ENCODE measurements at places on chromosomes 1 and 21.

DNA sequence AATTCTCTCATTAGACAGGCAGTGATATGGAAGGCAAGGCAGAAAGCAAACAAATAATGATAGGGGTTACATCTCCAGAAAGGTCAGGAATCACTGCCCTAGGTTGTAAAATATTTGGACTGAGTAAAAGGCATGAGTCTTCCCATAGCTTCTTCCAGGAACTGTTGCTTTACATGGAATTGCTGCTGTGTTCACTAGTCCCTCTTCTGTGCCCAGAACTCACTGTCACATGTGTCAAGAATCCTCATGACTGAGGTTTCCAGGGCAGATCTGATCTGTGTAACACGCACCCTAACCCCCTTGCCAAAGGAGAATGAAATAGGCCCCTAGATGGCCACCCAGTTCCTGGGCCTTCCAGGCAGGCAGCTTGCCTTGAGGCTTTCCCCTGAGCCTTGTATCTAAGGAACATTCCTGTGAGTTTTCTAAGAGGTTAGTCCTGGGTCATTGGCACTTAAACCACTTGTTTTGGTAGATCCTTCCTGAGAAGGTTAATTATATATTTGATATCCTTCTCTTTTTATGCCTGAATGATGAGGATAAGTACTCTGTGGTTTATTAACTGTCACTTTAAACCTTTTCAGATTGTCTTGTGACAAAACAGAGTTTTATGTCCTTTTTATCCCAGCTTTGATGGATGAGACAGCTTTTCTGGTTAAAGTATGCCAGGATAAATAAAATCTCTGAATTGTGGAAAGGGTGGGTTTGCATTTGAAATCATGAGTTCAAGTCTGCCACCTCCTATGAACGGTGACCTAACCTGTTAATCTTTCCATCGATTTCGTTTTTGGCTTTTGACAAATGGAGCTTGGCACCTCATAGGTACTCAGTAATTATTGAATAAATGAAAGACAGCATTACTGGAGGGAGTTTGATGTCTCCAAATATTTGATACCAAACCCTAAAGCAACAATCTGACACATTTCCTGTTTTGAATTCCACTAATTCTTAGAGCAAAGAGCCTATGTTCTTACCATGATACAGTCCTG is 163.3 kb downstream of the DHRS3 start:
- DNase-seq, result no peak

GRCh38 chr21:9753943-9754342 is 767.4 kb upstream of the TPTE start:
- no peak for DNase-seq

DNA sequence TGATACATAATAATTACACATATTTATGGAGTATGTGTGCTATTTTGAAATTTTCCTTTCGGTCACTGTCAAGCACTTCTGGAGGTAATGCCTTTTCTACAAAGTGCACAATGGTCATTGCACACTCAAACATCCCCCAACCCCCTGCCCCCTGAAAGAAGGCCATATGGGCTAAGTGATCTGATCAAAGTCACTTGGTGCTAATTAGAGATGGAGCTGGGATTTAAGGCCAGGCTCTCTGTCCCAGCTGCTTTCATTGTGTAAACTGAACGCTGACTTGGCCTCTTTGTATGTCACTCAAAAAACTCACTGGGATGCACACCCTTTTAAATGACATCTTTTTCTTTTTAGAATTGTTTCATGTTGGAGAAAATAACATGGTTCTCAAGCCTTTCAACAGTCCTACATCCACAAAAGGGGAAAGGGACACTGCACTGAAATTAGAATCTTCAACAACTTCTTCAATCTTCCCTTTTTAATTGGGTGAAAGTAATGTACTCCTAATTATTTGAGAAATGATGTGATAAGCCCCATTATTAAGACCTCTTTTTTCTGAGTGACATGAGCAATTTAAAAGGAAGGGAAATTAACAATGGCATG is 149.2 kb downstream of the ST6GALNAC5 start:
- no peak for DNase-seq

GRCh38 chr21:30718239-30718909 is at the start of gene KRTAP21-3:
Gene KRTAP21-3 (minus strand): TSS chr21:30718777. CDS start chr21:30718759, 18 bp downstream.
- no peak for DNase-seq

DNA sequence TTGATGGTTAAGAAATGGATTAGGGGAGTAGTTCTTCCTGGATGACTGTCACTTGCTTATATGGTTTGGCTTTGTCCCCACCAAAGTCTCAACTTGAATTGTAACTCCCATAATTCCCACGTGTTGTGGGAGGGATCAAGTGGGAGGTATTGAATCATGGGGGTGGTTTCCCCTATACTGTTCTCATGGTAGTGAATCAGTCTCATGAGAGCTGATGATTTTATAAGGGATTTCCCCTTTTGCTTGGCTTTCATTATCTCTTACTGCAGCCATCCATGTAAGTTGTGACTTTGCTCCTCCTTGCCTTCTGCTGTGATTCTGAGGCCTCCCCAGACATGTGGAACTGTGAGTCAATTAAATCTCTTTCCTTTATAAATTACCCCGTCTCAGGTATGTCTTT is 1621.1 kb downstream of the MRPL39 start:
- DNase-seq, result no peak

DNA sequence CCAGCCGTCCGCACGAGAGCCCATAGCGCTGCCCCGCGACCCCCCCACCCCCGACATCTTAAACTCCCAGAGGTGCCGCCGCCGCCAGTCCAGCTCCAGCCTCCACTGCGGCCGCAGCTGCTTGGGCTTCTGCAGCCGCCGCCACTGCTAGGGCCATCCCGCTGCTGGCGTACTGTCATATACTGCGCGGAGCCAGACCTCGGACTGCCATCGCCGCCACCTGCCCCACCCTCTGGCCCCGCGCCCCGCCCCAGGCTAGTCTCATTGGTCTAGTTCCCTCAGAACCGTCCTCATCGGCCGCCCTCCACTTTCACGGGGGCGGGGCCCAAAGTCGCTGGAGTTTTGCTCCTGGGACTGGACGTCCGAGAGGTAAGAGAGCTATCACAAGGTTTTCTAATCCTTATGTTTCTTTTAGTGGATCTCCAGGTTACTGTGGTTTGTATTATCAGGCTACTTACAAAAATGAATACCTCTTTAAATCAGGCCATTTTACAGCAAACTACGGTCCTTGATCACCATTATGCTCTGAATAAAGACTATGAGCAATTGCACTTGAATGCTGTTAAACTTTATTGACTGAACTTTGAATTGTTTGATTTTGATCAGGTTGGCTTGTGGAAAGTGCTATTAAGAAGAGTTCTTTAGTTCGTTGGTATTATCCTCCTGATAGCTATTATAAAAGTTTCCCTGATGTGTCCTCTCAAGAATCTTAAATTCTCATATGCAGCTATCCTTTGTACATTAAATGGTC is 2.8 kb upstream of the CD1D start:
- peak; percentile 82 for DNase-seq

DNA sequence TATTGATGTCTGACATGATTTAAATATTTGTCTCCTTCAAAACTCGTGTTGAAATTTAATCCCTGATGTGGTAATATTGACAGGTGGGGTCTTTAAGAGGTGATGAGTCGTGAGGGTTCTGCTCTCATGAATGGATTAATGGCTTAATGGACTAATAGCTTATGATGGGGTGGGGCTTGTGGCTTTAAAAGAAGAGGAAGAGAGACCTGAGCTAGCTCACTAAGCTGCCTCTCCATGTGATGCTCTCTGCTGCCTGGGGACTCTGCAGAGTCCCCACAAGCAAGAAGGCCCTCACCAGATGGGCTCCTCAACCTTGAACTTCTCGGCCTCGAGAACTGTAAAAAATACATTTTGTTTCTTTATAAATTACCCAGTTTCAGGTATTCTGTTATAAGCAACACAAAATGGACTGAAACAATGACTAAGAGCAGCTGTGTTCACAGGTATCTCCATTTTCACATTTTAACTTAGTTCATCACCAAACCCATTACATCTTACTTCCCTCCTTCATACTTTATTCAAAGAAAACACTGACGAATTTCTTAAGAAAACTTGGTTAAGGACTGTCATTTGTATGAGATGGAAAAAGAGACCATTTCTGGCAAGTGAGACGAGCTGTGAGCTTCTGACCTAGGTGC is 12.1 kb upstream of the AIM2 start:
- no peak for DNase-seq

- no peak for DNase-seq
Measured at GRCh38 chr1:240000634-240001033, 91.0 kb upstream of the FMN2 start.

- DNase-seq, result no peak
Measured at GRCh38 chr1:21304488-21304887, 14.2 kb upstream of the ECE1 start.

DNA sequence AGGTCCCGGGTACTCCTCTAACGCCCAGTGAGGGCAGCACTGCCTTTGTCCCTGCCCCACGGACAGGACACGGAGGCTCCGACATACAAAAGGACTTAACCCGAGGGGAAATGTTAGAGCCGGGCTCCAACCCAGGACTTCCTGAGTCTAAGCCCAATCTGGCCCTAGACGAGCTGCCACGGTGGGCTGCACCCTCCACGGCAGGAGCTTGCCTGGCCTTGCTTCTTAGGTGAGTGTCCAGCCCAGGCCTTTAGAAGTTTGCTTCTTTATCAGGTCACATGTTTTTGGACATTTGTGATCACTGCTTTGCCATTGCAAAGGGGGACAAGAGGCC is 11.0 kb upstream of the TMEM200B start:
- no peak for DNase-seq

- DNase-seq, result peak; percentile 84
Measured at GRCh38 chr1:198158735-198159589, 2.2 kb downstream of the NEK7 start.

DNA sequence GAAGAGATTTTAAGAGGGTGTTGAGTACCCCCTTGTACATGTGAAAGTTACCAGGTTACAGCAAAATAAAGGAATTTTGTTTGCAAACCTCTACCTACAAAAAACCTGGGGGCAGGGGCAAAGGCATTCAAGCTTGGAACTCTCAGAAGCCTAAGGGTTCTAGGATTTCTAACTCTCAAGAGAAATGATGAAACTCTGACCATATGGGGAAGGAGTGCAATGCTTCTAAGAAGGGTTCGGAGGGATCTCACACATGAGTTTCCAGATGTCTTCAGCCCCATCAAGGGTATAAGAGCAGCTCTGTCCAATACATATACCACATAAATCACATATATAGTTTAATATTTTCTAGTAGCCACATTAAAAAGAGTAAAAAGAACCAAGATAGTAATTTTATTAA is 7.3 kb upstream of the FCGR2A start:
- DNase-seq, result no peak

DNA sequence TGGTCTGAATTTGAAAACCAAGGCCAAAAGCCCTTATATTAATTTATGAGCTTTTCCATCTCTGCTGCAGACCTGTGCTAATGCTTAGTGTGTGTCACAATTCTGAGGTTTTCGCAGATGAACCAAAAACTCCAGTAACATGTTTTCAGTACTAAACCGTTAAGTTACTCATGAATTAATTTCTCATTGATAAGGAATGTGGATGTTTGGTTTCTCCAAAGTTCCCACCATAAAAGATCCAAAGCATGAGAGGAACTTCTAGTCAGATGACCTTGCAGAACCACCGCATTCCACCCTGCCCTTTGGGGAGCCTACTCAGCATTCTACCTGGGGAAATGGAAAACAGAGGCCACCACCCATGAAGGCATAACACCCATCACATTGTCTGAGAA is 7.5 kb upstream of the LEPR start:
- no peak for DNase-seq

GRCh38 chr1:239061770-239062169 is 324.6 kb upstream of the CHRM3 start:
- no peak for DNase-seq

GRCh38 chr1:19044975-19045831 is 88.7 kb upstream of the IFFO2 start:
- no peak for DNase-seq

- DNase-seq, result no peak
Measured at GRCh38 chr1:175134500-175134899, 58.1 kb downstream of the KIAA0040 start.

GRCh38 chr1:84855168-84855567 is 37.8 kb downstream of the LPAR3 start:
- DNase-seq, result no peak

GRCh38 chr1:92298213-92298572 is 594 bp downstream of the GLMN start:
- no peak for DNase-seq

- no peak for DNase-seq
Measured at GRCh38 chr1:51415963-51416362, 85.6 kb upstream of the TTC39A start.

DNA sequence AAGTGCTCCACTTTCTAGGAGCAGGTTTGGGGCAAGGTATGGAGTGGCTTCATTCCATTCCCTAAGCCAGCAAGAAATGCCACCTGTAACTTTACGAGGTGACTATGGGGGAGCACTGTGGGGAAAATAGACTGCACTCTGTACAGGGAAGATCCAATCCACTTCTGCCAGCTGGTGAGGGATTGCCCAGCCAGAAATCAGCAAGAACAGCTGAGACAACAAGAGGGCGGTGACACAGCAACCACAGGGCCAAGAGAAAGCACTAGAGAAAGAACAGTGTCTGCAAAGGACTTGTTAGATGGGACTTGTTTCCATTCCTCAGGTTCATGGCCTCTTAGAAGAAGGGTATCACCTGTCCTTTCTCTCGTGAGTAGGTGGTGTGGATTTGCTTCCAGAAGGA is 19.6 kb downstream of the CAPN8 start:
- DNase-seq, result no peak

DNA sequence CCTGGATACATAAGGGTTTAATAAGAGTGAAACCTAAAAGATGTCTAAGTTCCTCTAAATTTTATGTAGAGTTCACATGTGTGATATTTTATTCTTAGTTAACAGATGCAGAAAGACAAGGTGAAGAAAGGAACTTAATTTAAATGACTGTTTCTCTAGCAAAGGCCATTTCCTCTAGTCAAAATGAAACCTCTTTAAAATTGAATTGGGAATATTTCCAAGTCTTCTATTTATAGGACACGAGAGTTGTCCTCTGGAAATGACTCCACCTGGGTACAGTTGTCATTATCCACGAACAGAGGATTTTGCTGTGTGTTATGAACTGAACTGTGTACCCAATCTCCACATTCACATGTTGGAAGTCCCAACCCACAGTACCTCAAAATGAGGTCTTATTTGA is 64.5 kb upstream of the KCNK1 start:
- DNase-seq, result no peak

- no peak for DNase-seq
Measured at GRCh38 chr1:86296305-86297205, 99.6 kb downstream of the ODF2L start.

- DNase-seq, result no peak
Measured at GRCh38 chr1:180930687-180931086, 18.0 kb downstream of the KIAA1614 start.

- peak; percentile 79 for DNase-seq
Measured at GRCh38 chr1:161119092-161119903, 1.4 kb downstream of the NIT1 start.

GRCh38 chr1:178126261-178126660 is 32.4 kb downstream of the RASAL2 start:
- DNase-seq, result no peak

DNA sequence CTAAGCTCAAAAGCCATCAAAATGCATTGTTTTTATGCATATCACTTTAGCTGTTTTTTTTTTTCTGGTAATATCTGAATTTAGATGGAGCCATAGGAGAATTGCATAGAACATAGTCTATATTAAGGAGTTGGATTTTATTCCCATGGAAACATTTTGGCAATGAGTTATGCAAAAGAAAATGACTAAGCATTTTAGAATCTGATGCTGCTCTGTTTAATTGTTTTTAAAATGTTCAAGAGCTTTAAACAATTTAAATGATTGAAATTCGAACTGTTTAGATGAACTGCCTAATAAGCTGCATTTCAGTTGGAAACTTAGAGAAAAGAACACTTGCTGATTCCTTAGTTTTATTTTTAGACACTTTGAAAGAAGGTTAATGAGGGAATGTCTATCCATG is 1531.5 kb upstream of the B3GALT2 start:
- no peak for DNase-seq
